Lower lobe of right lung (tissue), 2 donors: ENCODE measurements at places on chromosomes 5 and 9. TPM values are rescaled to one million over a fixed set of nuclear protein-coding genes. Genes with fewer than 3 reads are reported as not detected.

GRCh38 chr5:97508864-97509263 lies 325.8 kb upstream of the RIOK2 start:
- H3K4me3 ChIP-seq: no peak overlapping the region
- no peak for DNase-seq
- H3K27me3 ChIP-seq: no peaks in the 10 kb centered on the region
- no peaks in the 10 kb centered on the region for H3K4me1 ChIP-seq
- no peaks in the 10 kb centered on the region for H3K36me3 ChIP-seq

SPEF2 gene
- total RNA-seq: 17.6 TPM

- H3K4me3 ChIP-seq: no peak overlapping the region
- peaks cover 19% of the 10 kb centered on the region for H3K4me1 ChIP-seq
- no peaks in the 10 kb centered on the region for H3K27me3 ChIP-seq
Measured at GRCh38 chr9:97529363-97530076, 28.1 kb downstream of the TMOD1 start.

DNA sequence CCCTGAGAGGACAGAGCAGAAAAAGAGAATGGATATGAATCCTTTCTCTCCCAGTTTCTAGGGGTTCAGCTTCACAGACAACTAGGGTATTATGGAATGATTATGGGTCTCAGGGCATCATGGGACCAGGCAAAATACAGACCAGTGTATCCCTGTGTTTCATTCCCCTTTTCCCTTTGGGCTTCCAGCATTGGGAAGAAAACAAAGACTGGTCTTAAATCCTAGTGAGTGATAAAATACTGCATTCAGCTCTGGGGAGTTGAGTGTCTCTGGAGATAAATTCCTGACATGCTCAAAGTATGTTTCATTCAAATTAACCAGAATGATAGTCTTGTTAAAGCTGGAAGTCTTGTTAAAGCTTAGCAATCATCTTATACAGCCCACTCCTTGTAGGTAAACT lies 2.4 kb upstream of the POU4F3 start:
- H3K27ac ChIP-seq: no peak overlapping the region
- DNase-seq: no peak
- no peak overlapping the region for H3K4me3 ChIP-seq

DMGDH gene
- total RNA-seq: 1.3 TPM

DBH gene
- total RNA-seq: not detected

CA9 gene
- not detected for total RNA-seq

- no peaks in the 10 kb centered on the region for H3K4me1 ChIP-seq
- H3K27me3 ChIP-seq: no peaks in the 10 kb centered on the region
- H3K27ac ChIP-seq: no peak overlapping the region
Measured at GRCh38 chr5:61202213-61202612, 39.9 kb upstream of the SMIM15 start.

DNA sequence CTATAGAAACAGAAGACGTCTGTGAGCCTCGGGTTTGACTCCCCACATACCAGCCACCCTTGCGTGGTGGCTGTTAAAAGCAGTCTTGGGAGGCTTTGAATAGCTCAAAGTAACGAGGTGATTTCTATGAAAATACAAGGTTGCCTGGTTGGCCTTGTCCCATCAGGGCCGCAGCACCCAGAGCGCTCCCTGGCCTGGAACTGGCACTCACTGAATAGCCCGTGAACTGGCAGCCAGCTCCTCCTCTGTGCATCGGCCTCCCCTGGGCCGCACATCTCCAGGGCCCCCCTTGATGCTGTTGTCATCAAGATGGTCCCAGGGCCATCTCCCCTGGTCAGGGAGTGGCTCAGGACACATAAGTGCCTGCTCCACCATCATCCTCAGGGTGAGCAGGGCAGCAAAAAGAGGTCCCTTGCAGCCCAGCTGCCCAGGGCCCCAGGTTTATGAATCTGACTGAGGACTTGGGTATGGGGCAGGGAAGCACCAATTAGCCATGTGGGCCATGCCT lies 144.6 kb upstream of the PPP1R26 start:
- H3K4me1 ChIP-seq: no peaks in the 10 kb centered on the region
- H3K36me3 ChIP-seq: no peaks in the 10 kb centered on the region
- H3K27me3 ChIP-seq: peaks cover 4% of the 10 kb centered on the region
- H3K4me3 ChIP-seq: no peak overlapping the region

GRCh38 chr5:152901754-152902153 lies 496.7 kb upstream of the NMUR2 start:
- H3K36me3 ChIP-seq: no peaks in the 10 kb centered on the region
- H3K27me3 ChIP-seq: no peaks in the 10 kb centered on the region
- no peak overlapping the region for H3K4me3 ChIP-seq
- no peak for DNase-seq
- no peak overlapping the region for H3K27ac ChIP-seq

ADAMTS13 gene
- 1.9 TPM for total RNA-seq

- H3K27ac ChIP-seq: no peak overlapping the region
- no peaks in the 10 kb centered on the region for H3K4me1 ChIP-seq
- DNase-seq: no peak
- no peaks in the 10 kb centered on the region for H3K36me3 ChIP-seq
- H3K4me3 ChIP-seq: no peak overlapping the region
Measured at GRCh38 chr5:174191076-174191475, 145.6 kb downstream of the NSG2 start.

- DNase-seq: no peak
- H3K4me1 ChIP-seq: no peaks in the 10 kb centered on the region
- no peak overlapping the region for H3K4me3 ChIP-seq
Measured at GRCh38 chr5:110354311-110354710, 372.2 kb downstream of the TMEM232 start.

GRCh38 chr5:16493261-16493660 lies 27.7 kb upstream of the ZNF622 start:
- H3K4me3 ChIP-seq: no peak overlapping the region
- DNase-seq: no peak
- H3K27ac ChIP-seq: peak overlapping the region; percentile 66
- H3K27me3 ChIP-seq: no peaks in the 10 kb centered on the region

- no peaks in the 10 kb centered on the region for H3K4me1 ChIP-seq
Measured at GRCh38 chr5:32520356-32520755, 65.0 kb upstream of the SUB1 start.

AFF4 gene
- 68.6 TPM for total RNA-seq

TMEM171 gene
- not detected for total RNA-seq

DNA sequence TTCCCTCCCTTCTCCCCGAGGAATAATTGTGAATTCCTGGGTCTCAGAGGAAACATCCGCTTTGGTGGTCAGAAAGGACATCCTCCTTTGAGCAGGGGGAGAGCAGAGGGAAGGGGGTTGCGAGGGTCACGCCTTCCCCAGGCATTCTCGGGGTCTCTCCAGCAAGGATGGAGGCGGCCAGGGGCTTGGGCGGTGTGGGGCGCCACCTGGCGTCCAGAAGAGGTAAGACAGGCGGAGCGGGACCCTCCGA lies 129.1 kb downstream of the KCNIP1 start:
- DNase-seq: peak; percentile 70
- no peaks in the 10 kb centered on the region for H3K36me3 ChIP-seq
- peak overlapping the region; percentile 24 for H3K4me3 ChIP-seq
- H3K27ac ChIP-seq: peak overlapping the region; percentile 48
- H3K4me1 ChIP-seq: peaks cover 28% of the 10 kb centered on the region
- H3K27me3 ChIP-seq: no peaks in the 10 kb centered on the region

LHX3 gene
- not detected for total RNA-seq

- no peak overlapping the region for H3K4me3 ChIP-seq
- no peak overlapping the region for H3K27ac ChIP-seq
- H3K27me3 ChIP-seq: no peaks in the 10 kb centered on the region
- no peaks in the 10 kb centered on the region for H3K36me3 ChIP-seq
- no peaks in the 10 kb centered on the region for H3K4me1 ChIP-seq
Measured at GRCh38 chr5:80368661-80369480, 39.0 kb upstream of the ZFYVE16 start.

DNA sequence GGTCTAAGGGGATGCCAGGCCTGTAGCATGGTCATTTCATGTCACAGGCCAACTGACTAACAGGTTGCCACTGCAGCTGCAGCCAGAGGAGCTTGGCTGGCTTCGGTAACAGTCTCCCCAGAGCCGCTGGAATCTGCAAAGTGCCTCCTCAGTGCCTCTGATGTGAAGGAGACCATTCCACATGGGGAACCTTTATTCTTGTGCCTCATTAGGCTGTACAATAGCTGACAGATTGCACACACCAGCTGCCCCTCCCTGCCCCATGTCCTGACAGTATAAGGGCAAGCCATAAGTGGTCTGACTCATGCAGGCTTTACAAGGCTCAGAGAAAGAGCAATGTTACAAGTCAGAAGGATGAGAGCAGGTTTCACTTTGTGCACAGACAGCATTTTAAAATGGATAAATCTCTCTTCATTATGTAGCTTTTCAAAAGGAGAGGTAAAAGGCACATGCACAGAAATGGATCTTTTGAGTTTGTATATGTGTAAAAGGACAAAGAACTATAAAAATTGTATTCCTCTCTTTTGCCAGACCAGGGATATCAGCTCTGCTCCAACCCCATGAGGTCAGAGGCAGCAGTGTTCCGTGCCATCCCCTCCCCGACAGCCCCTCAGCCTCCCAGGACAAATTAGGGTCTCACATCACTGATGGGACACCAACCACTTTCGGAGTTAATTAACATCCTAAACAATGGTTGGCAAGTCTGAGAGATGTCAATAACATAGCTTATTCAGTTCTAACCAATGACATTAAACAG lies 467.8 kb downstream of the TMEM232 start:
- H3K27me3 ChIP-seq: no peaks in the 10 kb centered on the region
- DNase-seq: no peak
- H3K36me3 ChIP-seq: no peaks in the 10 kb centered on the region
- H3K27ac ChIP-seq: no peak overlapping the region

IQGAP2 gene
- total RNA-seq: 42.0 TPM

- peaks cover 53% of the 10 kb centered on the region for H3K4me1 ChIP-seq
- peak overlapping the region; percentile 91 for H3K27ac ChIP-seq
- H3K27me3 ChIP-seq: no peaks in the 10 kb centered on the region
- no peaks in the 10 kb centered on the region for H3K36me3 ChIP-seq
- DNase-seq: no peak
- H3K4me3 ChIP-seq: peak overlapping the region; percentile 66
Measured at GRCh38 chr9:5449521-5450358, 602 bp upstream of the CD274 start.

DNA sequence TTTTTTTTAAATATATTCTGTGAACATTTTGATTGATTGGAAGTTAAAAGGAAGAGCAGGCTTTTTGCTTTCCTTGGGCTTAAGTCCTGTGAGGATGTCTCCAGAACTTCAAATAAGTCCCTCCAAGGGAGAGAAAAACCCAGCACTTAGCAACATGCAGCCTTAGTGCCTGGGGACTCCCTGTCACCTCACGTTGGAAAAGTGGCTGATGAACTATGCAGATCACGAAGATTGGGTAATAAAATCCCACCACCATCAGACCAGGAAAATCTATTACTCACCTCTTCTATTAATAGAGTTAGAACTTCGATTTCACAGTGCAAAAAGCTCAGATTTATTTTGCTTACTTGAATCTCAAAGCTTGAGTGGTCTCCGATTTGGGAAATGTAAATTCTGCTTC lies 507.0 kb downstream of the MAT2B start:
- no peaks in the 10 kb centered on the region for H3K36me3 ChIP-seq
- no peak overlapping the region for H3K27ac ChIP-seq
- H3K4me1 ChIP-seq: no peaks in the 10 kb centered on the region
- no peak overlapping the region for H3K4me3 ChIP-seq

RNF183 gene
- total RNA-seq: not detected

CCL27 gene
- total RNA-seq: not detected

DNA sequence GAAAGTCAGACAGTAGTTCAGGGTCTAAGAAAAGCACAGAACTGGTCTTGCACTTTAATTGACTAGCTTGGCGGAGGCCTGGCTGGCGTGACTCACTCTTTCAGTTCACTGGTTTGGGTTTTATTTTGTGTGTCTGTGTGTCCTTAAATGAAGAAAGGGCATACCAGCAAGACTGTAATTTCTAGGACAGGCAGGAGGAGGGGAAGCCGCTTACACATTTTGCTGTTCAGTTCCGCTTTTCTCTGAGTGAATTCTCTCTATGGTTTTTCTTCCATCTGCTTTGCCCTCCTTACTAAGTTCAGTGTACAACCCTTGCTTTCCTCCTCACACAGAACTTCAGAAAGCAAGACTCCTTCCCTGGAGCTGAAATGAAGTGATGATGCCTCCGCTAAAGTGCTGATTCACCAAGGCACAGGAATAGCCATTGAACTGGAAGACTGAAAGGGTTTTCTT lies 150.8 kb downstream of the MEF2C start:
- peaks cover 17% of the 10 kb centered on the region for H3K36me3 ChIP-seq
- H3K4me3 ChIP-seq: no peak overlapping the region
- no peaks in the 10 kb centered on the region for H3K27me3 ChIP-seq
- H3K27ac ChIP-seq: peak overlapping the region; percentile 20

TOR4A gene
- 27.2 TPM for total RNA-seq

GRCh38 chr5:61587125-61587524 lies 255.1 kb downstream of the ZSWIM6 start:
- no peaks in the 10 kb centered on the region for H3K27me3 ChIP-seq
- H3K4me1 ChIP-seq: no peaks in the 10 kb centered on the region
- no peak for DNase-seq
- no peak overlapping the region for H3K4me3 ChIP-seq

- no peak for DNase-seq
- H3K27me3 ChIP-seq: no peaks in the 10 kb centered on the region
- no peak overlapping the region for H3K27ac ChIP-seq
- H3K4me1 ChIP-seq: no peaks in the 10 kb centered on the region
Measured at GRCh38 chr9:81053298-81054025, 635.9 kb downstream of the TLE1 start.

GDF9 gene
- 0.15 TPM for total RNA-seq

TAF11L5 gene
- total RNA-seq: not detected

DNA sequence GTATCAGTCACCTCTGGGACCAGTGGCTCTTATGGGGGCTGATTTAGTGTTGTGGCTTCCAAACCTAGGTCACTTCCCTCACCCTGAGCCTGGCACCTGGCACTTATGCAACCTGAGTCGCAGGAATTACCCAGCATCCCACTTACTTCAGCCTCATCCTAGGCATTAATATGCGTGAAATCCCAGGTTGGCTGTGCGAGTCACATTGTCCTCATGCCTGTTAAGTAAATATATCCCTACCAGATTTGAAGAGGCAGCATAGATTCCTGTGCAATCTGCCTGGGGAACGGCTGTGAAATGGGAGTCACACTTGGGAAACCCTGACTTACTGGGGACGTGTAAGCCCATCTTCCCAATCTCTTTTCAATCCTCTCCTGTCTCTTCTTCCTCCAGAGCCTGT lies 42.7 kb upstream of the AKNA start:
- DNase-seq: no peak
- no peaks in the 10 kb centered on the region for H3K27me3 ChIP-seq
- no peaks in the 10 kb centered on the region for H3K36me3 ChIP-seq
- H3K4me1 ChIP-seq: no peaks in the 10 kb centered on the region
- H3K4me3 ChIP-seq: no peak overlapping the region
- H3K27ac ChIP-seq: no peak overlapping the region

- no peak overlapping the region for H3K27ac ChIP-seq
- H3K4me3 ChIP-seq: no peak overlapping the region
- no peaks in the 10 kb centered on the region for H3K27me3 ChIP-seq
- no peak for DNase-seq
- no peaks in the 10 kb centered on the region for H3K4me1 ChIP-seq
- H3K36me3 ChIP-seq: no peaks in the 10 kb centered on the region
Measured at GRCh38 chr5:170562166-170562874, 58.5 kb downstream of the KCNIP1 start.
